Stimulated activated CD4-positive, alpha-beta T cell treated with anti-CD3 and anti-CD28 coated beads, TNF-alpha, amount 100 ng/mL, for 1 hour (primary cell): ENCODE measurements at places on chromosomes 3 and 15.

GRCh38 chr15:72474466-72474911 lies 359 bp downstream of the ARIH1 start:
- DNase-seq: peak; percentile 10

- no peak for DNase-seq
These were observed 21.3 kb downstream of the FRMD5 start for GRCh38 chr15:44173813-44174212.

- DNase-seq: no peak
These were observed 79.2 kb downstream of the SST start for GRCh38 chr3:187590861-187591576.

DNA sequence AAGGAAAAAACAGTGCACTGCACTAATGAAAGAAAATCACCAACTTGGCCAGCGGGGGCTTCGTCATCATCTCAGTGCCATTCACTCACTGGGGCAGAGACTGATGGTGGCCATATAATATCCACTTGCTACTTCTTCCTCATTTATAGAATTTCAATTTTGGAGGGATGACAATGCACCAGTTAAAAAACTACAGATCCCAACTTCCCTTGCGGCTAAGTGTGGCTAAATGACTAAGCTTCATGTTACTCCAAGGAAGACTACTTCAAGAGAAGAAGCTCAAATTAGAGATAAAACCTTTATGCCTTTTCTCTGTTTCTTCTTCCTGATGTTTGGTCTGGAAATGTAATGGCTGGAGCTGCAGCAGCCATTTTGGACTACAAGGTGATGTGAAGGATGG lies 38.8 kb downstream of the NGLY1 start:
- DNase-seq: no peak

- DNase-seq: no peak
These were observed 49.5 kb downstream of the EFCAB12 start for GRCh38 chr3:129378949-129379348.

- DNase-seq: no peak
These were observed 3.3 kb downstream of the PCBP4 start for GRCh38 chr3:51963951-51964451.

DNA sequence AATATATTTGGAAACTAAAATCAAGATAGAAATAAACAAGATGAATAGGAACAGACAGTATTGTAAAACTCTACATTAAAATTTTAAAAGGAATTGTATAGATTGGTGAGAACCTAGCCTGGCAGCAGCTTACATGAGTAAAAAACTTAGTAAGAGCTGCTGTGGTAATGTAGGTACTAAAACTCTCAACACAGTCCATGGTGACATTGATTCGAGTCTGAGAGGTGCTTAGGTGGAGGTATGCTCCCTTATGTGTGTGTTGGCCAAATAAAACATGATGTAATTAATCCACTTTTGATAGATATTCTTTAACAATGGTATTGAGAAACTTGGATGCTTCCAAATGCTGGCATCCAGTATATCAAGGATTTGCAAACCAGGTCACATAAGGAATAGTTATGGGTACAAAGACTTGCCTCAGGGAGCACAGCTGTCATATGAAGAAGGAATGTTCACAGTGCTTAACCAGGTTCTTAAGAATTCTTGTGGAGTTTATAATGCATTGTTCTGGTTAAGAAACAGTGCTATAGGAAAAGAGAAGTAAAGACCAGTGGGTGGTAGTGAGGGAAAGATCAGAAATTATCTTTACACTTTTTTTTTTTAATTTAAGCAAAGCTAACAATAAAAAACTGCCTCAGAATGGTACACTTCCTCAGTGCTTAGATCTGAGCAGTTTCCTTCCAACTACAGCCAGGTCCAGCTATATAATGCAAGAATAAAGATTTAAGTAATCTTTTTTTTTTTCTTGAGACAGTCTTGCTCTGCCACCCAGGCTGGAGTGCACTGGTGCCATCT lies 24.6 kb upstream of the IL20RB start:
- no peak for DNase-seq

- no peak for DNase-seq
These were observed 177.0 kb downstream of the GOLIM4 start for GRCh38 chr3:167918686-167919085.

GRCh38 chr3:100399341-100400071 lies 1.4 kb downstream of the TOMM70 start:
- no peak for DNase-seq

DNA sequence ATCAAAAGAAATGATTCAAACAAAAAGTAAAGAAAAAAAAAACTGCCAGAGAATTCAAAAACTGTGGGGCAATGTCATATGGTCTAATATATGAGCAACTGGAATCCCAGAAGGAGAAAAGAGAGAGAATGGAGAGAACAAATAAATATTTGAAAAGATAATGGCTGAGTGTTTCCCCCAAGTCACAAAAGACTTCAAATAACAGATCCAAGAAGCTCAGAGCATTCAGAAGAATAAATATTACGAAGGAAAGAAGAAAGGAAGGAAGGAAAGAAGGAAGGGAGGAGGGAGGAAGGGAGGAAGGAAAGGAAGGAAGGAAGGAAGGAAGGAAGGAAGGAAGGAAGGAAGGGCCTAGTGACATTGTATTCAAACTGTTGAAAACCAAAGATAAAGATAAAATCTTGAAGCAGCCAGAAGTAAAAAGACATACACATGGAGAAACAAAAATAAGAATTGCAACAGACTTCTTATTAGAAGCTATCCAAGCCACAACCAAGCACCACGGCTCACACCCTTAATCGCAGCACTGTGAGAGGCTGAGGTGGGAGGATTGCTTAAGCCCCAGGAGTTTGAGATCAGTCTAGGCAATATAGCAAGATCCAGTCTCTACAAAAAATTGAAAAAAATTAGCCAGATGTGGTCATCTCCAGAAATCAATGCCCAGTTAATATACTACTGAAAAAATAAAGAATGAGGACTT lies 118.9 kb upstream of the IGSF10 start:
- no peak for DNase-seq

GRCh38 chr3:112572701-112573100 lies 10.9 kb downstream of the SLC35A5 start:
- DNase-seq: no peak

- no peak for DNase-seq
These were observed 240.2 kb downstream of the ADAMTS17 start for GRCh38 chr15:100101426-100102089.

GRCh38 chr15:92460023-92460422 lies 66.3 kb downstream of the ST8SIA2 start:
- no peak for DNase-seq

DNA sequence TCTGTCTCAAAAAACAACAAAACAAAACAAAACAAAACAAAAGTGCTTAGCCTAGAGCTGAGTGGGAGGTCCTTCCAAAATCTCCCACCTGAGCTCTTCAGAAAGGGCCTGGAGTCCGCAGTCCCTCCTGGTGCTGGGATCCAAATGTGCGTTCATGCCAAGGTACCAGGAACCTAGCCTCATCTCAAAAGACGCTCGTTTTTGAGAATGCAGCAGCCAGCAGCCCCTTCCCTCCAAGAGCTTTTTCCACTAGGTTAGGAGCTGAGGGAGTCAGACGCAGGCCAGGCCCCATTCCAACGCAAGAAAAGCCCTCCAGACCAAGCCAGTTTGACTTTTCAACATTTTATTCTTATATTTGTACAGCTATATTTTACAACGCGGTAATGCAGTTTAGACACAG lies 18.7 kb upstream of the RTP2 start:
- no peak for DNase-seq

DNA sequence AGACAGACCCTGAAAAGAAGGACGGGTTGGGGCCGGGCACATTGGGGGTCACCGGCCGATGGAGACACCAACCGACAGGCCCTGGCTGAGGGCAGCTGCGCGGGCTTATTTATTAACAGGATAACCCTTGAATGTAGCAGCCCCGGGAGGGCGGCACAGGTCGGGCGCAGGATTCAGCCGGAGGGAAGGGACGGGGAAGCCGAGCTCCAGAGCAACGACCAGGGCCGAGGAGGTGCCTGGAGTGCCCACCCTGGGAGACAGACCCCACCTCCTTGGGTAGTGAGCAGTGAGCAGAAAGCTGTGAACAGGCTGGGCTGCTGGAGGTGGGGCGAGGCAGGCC lies 2.2 kb upstream of the LSMEM2 start:
- no peak for DNase-seq

DNA sequence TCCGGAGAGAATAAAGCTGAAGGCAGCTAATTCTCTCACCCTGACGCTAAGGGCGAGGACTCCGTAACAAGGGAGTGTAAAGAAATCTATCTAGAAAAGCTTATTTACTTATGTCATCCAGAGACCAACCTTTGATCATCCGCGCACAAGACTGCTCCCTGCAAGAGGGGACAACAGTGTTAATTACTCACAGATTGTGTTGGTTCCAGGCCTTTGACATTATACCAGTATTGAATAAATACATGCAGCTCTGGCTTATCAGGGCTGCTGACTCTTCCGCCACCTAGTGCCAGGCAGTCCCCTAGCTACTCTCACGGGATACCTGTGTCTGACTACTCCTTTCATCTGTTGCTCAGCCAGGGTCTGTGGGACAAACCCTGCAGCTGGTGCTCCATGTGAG lies 211.7 kb downstream of the DTWD1 start:
- DNase-seq: no peak

DNA sequence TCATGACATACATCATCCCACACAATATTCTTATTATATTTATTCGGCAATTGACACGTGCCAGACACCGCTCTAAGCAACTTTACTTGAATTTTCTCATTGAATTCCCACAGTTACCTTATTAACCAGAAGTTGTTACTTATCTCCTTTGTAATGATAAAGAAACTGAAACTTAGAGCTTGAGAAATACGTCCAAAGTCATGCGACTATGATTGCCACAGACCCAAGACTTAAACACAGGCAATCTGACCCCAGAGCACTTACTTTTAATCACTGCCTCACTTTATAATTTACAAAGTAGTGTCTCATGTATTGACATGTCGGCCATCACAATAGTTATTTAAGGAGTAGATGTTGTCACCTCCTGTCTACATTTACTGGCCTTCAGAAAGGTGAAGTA lies 64.7 kb downstream of the ATP13A4 start:
- no peak for DNase-seq

DNA sequence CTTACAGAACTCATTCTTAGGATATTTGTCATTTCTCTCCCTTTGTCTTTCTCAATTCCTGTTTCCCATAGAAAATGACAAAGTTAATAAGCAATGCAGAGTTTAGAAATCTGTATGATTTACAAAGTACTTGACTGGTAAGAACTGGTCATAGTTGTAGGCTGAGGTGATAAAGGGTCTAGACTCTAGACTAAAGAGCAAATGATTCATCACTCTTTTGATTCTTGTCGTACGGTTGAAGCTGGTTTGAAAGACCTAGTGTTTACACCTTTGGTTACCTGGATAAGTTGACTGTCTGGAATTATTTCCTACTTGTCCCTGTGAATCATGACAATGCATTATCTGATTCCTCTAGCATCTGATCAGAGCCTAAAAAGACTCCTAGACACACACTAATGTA lies 58.9 kb upstream of the TP63 start:
- DNase-seq: no peak

- DNase-seq: no peak
These were observed 65.7 kb downstream of the TMCC1 start for GRCh38 chr3:129827765-129828164.

DNA sequence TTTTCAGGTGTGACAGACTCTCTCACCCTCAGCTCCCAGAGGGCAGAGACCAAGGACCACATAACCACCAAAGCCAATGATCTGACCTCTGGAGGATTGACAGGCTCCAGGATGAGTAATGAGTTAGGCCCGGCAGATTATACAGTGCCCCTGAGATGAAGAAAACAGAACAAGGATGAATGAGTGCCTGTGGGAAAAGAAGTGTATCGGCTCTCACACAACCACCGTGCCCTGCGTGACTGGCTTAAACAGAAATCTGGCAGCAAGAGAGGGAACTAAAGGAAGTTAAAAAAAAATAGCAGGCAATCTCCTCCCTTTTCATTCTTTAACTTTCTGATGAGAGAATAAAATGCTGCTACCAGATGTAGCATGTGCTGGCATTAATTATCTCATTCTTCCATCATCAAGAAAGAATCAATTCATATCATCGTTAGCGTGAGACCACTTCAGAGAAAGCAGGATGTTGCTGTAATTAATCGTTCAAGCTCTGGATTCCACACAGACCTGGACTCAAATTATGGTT lies 227.5 kb upstream of the COL8A1 start:
- DNase-seq: no peak

- no peak for DNase-seq
These were observed 31.8 kb downstream of the HERC1 start for GRCh38 chr15:63801910-63802309.

GRCh38 chr3:33911525-33912322 lies 113.3 kb downstream of the PDCD6IP start:
- DNase-seq: no peak

DNA sequence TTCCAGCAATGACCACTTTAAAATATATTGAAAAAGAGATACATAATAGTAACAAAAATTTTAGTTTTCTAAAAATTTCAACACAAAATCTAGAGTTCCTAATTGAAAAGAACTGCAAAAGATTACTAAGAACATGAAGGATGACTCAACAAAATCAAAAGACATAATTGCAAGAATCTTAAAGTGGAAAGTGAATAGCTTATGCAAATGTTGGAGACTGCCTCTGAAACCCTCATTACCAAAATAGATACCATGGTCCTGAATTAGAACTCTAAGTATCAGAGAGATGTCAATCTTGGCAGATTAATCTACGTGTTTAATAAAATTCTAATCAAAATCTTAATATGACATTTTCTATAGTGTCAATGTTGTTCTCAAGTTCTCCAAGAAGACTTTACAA lies 60.7 kb upstream of the SGO1 start:
- no peak for DNase-seq

DNA sequence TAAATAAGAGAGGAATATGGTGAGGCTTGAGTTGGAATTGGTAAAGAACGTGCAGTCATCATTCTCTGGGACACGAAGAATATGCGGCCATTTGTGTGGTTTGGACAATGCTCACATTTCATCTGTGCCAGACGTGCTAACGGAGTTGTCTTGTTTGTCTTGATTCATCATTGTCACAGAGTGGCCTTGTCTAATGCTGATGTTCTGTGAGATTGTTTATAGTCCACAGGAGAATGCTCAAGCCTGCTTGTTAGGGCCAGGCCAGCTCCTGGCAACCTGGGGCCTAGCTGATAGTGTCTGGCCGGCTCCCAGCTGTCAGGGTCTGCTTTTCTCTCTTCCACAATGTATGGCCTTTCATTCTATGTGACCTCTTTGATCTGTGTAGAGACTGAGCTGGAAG lies 384.7 kb downstream of the EDEM1 start:
- DNase-seq: no peak

GRCh38 chr3:12343047-12343501 lies 54.2 kb downstream of the PPARG start:
- DNase-seq: no peak

DNA sequence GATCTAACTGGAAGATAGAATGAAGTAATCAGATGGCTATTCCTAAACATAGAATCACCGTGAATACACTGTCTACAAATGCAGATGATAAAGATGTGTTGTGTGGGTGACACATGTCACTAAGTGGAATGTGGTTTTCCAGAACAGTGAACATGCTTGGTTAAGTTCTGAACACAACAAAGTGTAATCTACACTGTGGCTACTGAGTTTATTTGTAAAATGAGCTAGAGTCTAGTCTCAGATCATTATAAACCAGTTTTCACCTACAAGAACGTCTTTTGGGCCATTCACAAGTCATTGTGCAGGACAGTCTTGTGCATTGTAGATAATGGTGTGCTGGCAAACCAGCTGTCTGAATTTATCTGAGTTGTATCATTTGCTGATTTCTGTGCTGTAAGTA lies 35.3 kb downstream of the OXNAD1 start:
- DNase-seq: no peak
